ENCODE measurements at places on chromosomes 12 and 14. TPM values are rescaled to one million over a fixed set of nuclear protein-coding genes. Genes with fewer than 3 reads are reported as not detected.

CCDC175 gene
- total RNA-seq, result not detected

CLEC6A gene
- not detected for total RNA-seq

- no peak for DNase-seq
Observed at GRCh38 chr14:100860556-100861187, 34.8 kb downstream of the MEG3 start.

GRCh38 chr12:64618953-64619590, 8.8 kb downstream of the RASSF3 start:
- no peak for DNase-seq

DNA sequence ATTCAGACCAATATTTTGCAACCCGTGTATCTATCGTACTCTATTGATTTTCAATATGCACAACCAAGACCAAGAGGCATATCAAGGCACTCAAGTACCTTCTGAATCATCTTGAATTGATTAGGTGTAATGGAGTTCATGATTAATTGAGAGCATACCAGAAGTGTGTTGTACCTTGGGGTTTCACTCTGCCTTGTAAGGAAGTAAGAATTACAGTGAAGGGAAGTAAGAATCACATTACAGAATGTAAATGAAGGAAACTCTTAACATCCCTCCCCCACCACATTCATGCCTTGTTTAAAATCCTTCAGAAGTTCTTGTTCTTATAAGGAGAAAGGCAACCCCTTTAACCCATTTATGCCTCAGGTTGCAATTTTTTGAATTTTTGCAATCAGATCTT, 5.4 kb upstream of the MGAT4C start:
- no peak for DNase-seq

GRCh38 chr12:50517421-50518048, 12.8 kb downstream of the DIP2B start:
- DNase-seq, result no peak

GRCh38 chr14:57388067-57388466, 2.3 kb upstream of the NAA30 start:
- no peak for DNase-seq

DNA sequence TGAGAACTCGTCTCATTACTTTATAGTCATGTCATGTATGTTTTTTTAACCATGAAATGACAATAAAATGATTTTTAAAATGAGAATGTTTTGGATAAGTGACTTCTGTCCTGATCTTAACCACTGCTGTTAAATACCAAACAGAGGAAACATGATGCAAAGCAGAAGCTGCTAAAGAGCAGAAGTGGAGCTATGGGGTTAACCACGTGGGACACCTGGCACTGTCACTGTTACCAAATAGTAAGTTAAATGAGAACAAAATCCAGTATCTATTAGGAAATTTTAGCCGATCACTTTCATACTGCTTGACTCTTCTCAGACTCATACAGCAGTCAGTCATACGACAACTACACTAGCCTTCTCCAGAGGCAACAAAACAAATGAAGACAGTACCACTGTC, 82.4 kb downstream of the SCAF11 start:
- no peak for DNase-seq

DNA sequence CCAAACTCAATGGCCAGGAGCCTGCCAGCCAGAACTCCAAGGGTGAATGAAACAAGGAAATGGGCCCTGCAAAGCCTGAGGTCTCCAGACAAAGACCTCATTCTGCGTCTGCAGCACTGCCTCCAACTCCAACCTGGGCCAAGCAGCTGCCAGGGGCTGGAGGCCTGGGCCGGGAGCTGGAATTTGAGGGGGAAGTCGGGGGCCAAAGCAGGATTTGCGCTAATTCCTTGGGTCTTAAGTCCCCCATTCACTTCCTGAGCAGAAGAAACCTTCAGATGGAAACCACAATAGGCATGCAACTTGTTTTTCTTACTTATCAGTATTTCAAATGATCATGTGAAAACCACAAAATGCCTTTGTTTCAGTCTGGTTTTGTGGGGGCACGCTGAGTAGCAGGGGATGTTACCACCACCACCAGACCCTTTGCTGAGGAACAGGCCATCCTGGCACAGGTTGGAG, 23.0 kb upstream of the TC2N start:
- DNase-seq, result no peak

DNA sequence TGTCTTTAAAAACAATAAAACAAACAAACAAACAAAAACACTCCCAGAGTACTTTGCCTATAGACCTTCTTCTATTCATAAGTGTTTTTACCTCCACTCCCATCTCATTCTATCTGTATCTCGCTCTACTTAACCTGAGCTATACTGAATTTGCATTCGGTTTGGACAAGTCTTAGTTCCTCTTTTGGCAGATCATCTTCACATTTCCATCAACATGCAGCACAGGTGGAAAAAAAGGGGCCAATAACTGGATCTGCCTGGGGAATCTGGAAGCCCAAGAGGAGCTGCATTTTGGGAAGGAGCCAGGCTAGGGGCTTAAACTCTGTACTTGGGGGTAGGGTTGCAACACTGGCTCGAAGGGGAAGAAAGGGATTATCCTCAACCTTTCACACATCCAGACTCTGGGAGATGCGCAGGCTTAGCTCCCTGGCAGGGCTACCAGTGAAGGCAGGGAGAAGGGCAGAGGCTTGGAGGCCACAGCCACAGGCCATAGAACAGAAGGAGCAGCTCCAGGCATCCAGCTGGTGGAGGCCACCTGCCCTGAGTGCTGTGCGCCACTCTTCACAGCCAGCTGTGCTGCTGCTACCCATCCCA, 4.1 kb downstream of the NINJ2 start:
- no peak for DNase-seq

DNA sequence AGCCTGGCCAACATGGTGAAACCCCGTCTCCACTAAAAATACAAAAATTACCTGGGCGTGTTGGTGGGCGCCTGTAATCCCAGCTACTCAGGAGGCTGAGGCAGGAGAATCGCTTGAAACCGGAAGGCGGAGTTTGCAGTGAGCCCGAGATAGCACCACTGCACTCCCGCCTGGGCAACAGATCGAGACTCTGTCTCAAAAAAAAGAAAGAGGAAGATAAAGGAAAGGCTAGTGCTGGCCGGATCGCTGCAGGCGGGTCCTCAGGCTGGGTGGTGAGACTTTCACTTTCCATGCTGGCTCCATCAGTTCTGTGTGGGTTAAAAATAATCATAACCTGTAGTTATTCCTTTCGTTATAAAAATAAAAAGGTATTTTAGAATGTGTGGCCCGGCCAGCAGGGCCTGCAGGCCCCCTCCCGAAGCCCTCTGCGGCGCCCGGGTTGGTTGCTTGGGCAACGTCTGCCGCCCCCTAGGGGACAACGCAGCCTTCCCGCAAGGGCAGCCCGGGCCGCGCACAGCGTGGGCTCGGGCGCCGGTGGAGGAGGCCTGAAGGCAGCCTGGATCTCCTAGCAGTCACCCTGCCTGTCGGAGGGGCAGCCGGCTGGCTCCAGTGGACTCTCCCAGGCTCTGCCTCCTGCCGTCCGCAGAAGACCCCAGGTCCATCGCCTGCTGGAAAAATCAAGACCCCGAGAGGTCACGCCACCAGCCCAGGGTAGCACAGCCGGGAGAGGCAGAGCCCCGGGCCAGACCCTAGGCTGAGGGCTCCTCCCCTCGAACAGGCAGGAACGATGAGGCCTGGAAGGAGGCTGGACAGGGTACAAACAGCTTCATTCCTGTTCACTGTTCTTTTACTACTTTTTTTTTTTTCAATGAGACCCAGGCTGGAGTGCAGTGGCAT, 5.0 kb upstream of the SLC25A47 start:
- peak; percentile 35 for DNase-seq

GRCh38 chr12:72546106-72546505, 273.9 kb downstream of the TRHDE start:
- no peak for DNase-seq

DNA sequence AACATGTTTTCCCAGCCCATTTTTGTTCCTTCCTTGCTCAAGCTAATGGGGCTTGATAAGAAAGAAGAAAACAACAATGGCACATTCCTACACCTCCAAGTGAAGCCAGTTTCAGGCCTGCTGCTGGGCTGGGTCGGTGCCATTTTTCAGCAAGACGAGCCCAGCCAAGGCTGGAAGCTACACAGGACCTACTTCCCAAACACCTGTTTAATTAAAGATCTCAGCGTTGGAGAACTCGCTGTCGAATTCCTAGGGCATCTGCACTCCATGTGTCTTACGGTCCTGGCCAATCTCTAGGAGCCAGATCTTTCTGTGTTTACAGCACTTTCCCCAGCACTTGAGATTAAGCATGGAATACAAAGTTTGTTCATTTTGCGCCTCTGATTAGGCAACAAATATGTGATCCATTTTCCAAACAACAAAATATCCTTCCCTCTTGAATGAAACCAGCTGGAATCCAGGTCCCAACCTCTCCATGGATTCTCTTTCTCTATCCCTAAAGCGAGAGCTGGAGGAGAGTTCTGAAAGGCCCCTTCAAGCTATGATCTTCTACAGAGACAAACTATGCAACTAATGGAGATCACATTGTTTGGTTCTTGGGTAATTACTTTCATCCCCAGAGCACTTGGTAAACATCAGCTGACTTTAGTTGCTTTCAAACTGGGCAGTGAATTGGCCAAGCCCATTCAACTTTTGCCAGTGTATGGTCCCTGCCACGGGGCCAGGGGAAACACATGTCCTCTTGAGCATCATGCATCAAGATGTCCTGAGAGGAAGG, 34.3 kb upstream of the TC2N start:
- DNase-seq, result no peak

DNA sequence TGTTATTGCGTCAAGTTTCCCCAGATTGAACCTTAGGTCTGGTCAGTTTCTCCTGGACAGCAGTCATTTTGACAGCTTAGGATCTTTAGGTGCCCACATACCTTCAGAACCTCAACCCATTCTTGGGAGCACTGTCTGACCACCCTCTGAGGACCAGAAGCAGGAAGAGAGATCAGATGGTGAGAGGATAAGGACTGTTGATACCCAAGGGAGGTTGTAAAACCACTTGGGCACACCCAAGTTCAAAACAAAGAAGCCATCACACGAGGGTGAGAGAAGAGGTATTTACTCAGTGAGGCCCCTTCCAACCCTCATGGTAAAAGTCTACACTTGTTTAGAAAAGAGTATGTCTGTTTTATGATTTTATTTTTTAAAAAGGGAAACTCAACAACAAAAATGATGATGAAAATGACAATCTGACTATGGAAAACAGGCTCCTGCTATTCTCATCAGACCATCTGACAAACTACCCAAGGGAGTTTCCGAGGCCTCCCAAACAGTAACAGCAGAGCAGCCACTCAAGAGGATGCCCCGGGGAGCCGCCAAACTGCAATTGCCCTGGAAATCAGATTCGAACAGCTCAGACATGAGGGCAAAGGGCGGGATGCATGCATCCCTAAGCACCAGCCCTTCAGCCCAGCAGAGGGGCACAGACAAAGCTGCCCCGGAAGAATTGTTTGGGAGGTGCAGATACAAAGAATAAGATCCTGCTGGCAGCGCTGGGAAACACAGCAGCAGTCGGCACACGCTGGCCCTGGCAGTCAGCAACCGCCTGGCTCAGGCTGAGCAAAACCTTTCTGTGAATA, 162.6 kb upstream of the PLEKHG7 start:
- no peak for DNase-seq

- no peak for DNase-seq
Observed at GRCh38 chr14:54947230-54947629, 44.6 kb upstream of the GCH1 start.
